Esophagus mucosa (tissue), 1 donor: ENCODE measurements at places on chromosomes 2 and 18.

DNA sequence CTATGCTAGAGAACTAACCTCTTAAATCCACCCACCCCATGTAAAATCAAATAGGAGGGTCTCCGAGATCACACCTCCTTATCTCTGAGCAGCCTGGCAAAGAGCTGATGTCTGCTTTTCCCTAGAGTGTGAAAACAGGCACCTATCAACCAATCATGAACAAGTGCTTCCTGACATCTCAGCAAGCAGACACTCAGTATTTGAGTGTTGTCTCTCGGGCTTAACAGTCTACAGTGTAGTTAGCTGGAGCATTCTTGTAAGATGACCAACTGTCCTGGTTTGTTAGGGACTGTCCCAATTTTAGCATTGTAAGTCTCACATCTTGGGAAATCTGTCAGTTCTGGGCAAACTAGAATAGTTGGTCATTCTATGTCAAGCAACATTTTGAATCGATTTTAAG, 26.4 kb downstream of the MARCHF4 start:
- ATAC-seq: no peak

- no peak for ATAC-seq
Observed at GRCh38 chr2:172404824-172405223, 22.6 kb upstream of the ITGA6 start.

GRCh38 chr2:46313063-46313462, 15.9 kb downstream of the EPAS1 start:
- no peak for ATAC-seq

- peak; percentile 84 for ATAC-seq
Observed at GRCh38 chr2:7333189-7333765, 416.1 kb downstream of the RNF144A start.

DNA sequence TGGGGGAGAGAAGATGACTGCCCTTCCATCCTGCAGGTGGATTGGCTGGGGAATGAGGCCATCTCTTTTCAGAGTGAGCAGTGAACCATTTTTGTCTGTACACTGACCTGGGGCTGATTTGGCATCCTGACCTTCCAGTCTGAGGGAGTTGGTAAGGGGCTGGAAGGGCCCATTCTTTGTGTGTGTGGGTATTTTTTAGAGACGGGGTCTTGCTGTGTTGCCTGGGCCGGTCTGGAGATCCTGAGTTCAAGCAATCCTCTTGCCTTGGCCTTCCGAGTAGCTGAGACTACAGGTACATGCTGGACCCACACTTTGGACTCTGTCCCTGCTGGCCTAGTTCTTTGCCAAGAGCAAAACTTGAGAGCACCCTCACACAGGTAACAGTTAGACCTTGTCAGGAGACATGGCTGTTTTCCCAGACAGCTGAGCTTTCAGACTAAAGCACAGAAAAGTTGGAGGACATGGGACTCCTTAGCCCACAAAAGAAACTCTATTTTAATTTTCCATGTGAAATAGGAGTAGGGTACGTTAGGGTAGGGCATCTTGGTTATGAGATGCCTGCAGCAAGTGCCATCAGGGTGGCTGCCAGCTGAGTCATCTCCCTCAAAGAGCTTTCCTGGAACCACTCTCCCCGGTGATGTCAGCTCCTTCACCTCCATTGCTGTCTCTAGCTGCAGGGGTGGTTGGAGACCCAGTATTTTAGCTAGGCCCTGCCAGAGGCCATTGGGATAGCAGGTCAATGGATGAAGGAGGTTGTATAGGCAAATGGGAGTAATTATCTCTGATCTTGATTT, 60.7 kb downstream of the DGKD start:
- ATAC-seq: peak; percentile 59

DNA sequence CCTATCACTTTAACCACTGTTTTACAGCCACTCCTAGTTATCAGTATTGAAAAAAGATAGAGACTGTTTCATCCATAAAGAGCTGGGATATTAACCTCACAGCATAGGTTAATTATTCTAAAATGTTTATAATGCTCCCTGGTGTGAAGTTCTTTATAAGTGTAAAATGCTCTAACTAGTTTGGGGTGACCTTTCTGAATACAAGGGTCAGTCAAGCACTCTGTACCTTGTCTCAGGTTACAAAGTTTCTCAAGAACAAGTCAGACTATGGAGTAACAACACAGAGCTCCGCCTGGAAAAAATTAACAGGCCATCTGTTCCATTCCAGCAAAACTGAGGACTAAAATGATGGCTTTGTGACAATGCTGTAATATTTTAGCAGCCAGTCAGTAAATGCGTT, 107.4 kb downstream of the NOL4 start:
- ATAC-seq: no peak

DNA sequence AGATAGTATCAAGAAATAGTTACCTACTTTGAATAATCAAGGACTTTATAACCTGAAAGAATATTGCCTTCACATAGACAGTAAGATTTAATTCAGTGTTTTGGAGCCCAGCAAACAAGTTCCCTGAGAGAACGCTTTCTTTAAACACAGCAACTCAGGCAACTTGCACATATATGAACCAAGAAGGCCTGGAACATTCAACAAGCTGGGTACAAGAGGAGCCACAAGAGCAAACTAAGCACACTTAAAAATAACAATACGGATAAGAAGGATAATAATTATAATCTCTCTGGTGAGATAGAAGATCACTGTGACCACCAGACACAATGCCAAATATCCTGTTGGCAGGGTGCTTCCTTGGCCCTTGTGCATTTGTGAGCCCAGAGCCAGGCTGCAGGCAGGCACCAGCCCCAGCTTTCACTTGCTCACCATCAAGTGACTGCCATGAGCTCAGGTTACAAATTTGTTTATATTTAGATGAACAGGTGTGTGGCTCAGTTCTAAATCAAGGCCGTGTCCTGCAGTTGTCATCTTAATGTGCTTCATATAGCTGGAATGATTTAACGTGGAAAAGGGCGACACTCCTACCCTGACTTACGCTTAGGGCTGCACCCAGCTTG, 446.6 kb downstream of the IRS1 start:
- ATAC-seq: no peak

DNA sequence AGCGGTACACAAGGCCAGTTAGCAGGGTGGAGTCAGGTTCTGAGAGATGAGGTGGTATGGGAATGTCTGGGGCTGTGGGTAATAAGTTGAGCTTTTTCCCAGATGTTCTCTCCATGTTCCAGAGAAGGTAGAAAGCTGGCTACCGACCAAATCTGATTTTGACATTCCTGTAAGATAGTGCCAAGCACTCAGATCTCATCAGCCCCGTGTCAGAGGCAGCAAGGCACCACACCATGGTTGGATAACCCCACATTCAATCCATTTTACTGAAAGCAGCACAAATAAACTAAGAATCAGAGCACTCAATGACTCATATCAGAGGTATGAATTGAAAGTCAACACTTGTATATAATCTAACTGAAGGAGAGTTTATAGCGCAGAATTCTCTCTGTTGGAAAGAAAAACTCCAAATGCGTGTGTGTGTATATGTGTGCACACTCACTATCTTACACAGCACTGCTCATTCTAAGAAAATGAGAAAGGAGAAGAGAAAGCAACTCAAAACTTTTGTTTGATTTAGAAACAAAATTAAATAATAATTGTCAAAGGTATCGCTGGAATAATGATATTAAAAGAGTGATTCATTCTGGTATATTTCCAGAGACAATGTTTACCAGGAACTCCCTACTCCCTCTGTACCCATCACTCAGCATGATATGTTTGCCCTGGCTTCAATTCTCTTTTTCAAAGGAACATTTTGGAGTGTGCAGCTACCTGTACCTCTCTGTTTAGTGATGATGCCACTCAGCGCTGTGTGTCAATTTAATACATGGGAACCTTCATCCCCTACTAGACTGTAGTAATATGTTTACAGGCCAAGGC, 375.1 kb upstream of the ID2 start:
- ATAC-seq: no peak

DNA sequence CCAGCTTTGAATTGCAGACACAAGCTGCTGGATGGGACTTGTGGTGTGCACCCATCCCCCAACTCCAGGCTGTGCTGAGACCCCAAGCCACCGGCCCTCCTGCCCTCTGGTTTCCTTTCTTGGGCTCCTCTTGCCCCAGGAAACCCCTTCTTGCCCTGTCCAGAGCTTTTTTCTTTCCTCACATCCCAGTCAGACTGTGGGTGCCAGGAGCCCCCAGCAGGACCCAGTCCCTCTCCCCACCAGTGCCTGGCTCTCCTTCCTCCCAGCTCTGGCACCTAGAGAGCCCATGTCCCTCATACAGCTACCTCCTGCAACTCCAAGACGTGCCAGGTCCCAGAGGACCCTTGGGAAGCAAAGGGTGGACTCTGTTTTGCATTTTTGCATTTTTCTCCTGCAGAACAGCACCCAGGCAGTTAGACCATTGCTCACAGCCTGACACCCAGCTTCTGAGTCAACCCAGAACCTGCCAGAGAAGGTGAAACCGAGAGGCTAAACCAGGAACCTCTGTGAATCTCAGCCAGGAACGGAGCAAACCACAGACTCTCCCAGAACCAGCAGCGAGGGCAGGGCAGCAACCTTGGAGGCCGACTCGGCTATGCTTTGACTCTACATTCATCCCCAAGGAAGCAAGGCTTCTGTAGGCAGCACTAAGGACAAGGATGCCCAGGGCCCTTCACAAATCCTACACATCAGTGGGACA, 221.1 kb downstream of the ANAPC1 start:
- ATAC-seq: peak; percentile 44

GRCh38 chr2:172845028-172845630, 109.5 kb downstream of the RAPGEF4 start:
- no peak for ATAC-seq

GRCh38 chr2:224628416-224628815, 43.3 kb upstream of the CUL3 start:
- no peak for ATAC-seq

DNA sequence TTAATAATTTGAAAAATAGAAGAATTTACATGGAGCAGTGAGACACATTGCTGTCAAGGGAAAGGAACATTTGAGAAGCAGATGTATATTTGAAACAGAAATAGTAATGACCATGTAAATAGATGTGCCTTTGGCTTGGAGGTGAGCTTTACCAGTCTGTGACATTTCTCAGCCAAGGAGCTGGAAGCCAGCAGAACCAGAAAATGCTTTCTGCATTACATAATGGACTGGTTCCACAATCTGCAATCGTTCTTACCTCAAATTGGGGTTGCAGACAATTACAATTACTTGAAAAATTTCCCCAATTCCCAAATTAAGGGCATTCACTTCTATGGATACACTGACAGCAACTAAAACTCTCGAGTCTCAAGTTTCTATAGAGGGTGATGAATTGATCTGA, 59.7 kb downstream of the HNMT start:
- ATAC-seq: no peak

GRCh38 chr2:197312186-197312585, 1.6 kb upstream of the ANKRD44 start:
- ATAC-seq: no peak

- no peak for ATAC-seq
Observed at GRCh38 chr2:230925443-230925878, 419 bp upstream of the GPR55 start.

DNA sequence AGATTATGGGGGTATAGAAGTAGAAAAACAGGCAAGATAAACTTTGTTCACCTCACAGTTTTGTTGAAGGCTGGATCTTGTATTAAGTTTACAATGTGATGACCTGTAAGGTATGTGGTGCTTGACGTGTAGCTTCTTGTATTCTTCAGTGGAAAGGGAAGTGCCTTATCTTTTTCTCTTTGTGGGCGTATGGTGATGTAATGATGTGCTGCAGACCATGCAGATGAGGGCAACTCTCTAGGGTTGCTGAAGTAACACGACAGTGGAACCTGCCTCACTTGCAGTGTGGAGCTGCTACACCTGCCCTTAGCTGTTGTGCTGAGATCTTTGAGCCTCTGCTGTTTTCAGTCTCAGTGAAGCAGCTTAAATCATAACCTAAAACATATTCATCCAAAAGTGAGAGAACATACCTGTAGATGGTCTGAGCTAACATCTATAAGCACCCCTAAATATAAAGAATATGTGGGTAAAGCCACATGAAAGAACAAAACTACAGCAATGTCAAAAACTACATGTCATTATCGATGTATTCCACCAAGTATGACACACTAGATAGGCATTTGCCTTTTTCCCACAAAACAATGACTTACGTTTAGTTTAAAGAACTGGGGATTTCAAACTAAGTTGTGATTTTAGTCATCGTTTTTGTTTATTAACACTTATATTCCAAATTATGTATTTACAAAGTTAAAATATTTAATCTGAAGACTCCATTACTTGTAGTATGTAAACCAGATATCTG, 1144.1 kb downstream of the CNTNAP5 start:
- no peak for ATAC-seq

DNA sequence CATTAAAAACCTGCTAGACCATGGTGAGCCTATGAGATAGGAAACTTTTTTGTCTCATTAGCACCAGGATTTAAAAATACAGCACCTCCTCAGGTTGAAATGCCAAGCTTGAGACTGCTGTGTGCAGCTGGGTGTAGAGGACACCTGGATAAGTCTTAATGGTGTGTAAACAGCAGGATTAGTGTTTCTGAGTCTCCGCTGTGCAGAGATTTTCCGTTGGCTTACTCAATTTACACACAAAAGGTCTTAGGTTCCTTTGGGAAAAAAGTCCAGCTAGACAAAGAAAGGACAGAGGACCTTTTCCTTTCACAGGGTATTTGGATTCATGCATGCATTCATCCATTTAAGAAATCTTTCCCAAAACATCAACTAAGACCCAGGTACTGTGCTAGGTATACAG, 168.1 kb downstream of the NRXN1 start:
- no peak for ATAC-seq

- ATAC-seq: no peak
Observed at GRCh38 chr18:21115519-21116411, 4.2 kb upstream of the ROCK1 start.

- no peak for ATAC-seq
Observed at GRCh38 chr18:36296650-36297416, 680 bp upstream of the FHOD3 start.

DNA sequence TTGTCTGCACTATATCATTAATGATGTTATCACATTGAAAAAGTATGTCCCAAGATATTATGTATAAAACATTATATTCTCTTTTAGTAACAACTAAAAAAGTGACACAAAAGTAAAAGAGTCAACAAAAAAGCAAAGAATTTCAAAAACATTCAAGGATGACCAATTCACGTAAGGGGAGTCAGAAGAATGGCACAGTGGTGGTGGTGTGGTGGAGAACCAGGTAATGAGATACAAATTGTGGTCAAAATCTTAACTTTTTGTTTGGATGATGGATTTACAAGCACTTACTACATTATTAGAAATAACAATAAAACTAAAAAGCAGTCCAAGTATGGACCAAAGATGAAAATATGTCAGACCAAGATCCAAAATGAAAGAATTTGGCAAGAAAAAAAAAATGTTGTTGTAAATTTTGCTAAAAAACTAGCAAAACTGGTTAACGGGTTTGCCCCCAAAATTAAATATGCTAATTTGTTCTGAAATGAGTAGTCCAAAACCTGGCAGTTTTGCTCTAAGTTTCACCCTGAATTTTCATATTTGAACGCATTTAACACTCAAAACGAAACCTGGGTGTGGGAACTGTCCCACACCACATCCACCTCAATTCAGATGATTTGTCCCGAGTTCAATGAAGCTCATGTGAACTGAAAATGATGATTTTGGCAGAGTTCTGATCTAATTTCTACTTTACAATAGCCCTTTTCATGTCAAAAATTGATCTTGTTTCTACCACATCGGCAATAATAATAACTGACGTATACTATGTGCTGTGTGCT, 135.8 kb downstream of the IKZF2 start:
- peak; percentile 26 for ATAC-seq

- peak; percentile 63 for ATAC-seq
Observed at GRCh38 chr18:12656938-12657683, 796 bp downstream of the SPIRE1 start.

GRCh38 chr2:44767691-44768090, 173.8 kb upstream of the SIX3 start:
- no peak for ATAC-seq

GRCh38 chr18:37419315-37419714, 146.3 kb downstream of the CELF4 start:
- ATAC-seq: no peak

GRCh38 chr2:48092846-48093803, 186.8 kb upstream of the FBXO11 start:
- ATAC-seq: no peak
